ENCODE measurements at places on chromosomes 3 and 15. TPM values are rescaled to one million over a fixed set of nuclear protein-coding genes. Genes with fewer than 3 reads are reported as not detected.

DNA sequence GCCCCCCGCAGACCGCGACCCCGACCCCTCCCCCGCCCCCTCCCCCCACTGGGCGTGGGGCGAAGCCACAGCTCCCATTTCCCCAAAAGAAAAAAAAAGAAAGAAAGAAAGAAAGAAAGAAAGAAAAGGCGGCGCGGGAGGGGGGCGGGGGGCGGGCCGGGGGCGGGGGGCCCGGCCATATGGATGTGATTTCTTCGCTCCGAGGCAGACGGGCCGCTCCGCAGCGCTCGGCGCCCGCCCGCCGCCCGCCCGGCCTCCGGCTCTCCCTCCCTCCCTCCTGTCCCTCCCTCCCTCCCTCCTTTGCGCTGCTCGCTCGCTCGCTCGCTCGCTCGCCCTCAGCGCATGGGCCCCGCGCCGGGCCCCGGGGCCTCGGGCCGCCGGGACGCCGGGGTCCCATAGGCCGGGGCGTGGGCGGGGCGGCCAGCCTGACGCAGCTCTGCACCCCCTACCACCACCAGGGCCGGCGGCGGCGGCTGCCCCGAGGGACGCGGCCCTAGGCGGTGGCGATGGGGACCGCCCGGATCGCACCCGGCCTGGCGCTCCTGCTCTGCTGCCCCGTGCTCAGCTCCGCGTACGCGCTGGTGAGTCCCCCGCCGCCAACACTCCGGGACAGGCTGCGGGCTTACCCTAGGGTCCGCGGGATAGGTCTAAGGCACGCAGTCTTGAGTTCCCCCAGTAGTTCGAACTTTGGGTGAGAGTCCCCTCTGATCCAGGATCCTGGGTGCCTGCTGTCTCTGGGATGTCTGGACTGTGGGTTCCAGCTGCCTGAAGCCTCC, 5.7 kb downstream of the PTH1R start:
- H3K27me3 ChIP-seq: peaks cover 24% of the 10 kb centered on the region
- H3K36me3 ChIP-seq: no peaks in the 10 kb centered on the region
- H3K4me3 ChIP-seq: peak overlapping the region; percentile 34
- no peaks in the 10 kb centered on the region for H3K4me1 ChIP-seq
- H3K27ac ChIP-seq: no peak overlapping the region

DNA sequence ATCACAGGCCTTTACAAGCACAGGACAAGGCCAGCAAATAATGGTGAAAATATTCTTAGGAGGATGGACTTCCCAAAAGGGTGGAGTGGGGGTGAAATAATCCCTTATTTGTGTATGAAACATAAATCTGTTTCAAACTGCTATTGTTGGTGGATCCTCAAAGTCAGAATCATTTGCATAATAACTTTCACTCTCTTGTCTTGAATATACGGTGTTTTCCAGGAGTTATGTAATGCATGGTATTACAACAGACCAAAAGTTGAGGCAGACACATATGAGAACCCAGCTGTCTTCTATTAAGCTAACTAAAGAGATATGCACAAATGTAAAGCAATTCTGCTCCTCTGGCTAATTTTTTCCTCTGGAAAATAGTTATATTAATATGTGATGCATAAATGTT, 57.7 kb downstream of the PRTG start:
- H3K4me3 ChIP-seq: no peak overlapping the region
- DNase-seq: no peak
- no peak overlapping the region for H3K27ac ChIP-seq
- peaks cover 33% of the 10 kb centered on the region for H3K36me3 ChIP-seq
- no peaks in the 10 kb centered on the region for H3K27me3 ChIP-seq
- peaks cover 41% of the 10 kb centered on the region for H3K4me1 ChIP-seq

GRCh38 chr3:98688363-98688762, 74.8 kb upstream of the ST3GAL6 start:
- H3K4me1 ChIP-seq: no peaks in the 10 kb centered on the region
- H3K27ac ChIP-seq: no peak overlapping the region
- no peak for DNase-seq
- no peaks in the 10 kb centered on the region for H3K36me3 ChIP-seq

GRCh38 chr3:189966843-189967242, 153.9 kb downstream of the P3H2 start:
- H3K4me1 ChIP-seq: no peaks in the 10 kb centered on the region
- no peak overlapping the region for H3K4me3 ChIP-seq
- no peak overlapping the region for H3K27ac ChIP-seq
- H3K27me3 ChIP-seq: no peaks in the 10 kb centered on the region

- H3K27me3 ChIP-seq: no peaks in the 10 kb centered on the region
- no peak overlapping the region for H3K27ac ChIP-seq
- DNase-seq: peak; percentile 62
- H3K4me3 ChIP-seq: no peak overlapping the region
These were observed 81.2 kb upstream of the CDV3 start for GRCh38 chr3:133492159-133492741.

The SLC28A2 gene
- total RNA-seq: not detected

The TM6SF1 gene
- 4.1 TPM for total RNA-seq

DNA sequence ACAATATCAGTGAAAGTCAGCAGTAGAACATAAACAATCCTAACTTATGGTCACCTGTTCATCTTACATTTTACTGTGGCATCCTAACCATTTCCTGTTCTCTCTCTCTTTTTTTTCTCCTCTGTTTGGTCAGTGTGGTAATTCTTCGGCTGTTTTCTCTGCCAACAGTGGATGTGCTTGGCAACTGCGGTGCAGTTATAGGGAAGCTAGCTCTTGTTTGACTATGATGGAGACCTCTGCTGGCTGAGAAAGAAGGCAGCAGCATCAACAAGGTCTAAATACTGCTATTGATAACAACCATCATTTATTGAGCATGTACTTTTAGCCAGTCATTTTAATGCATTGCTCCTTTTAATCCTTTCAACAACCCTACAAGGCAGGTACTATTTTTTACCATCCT, 723 bp upstream of the DRD3 start:
- no peaks in the 10 kb centered on the region for H3K4me1 ChIP-seq
- H3K4me3 ChIP-seq: no peak overlapping the region
- DNase-seq: no peak
- no peaks in the 10 kb centered on the region for H3K36me3 ChIP-seq

GRCh38 chr3:136075811-136076210, 110.3 kb downstream of the PPP2R3A start:
- no peak overlapping the region for H3K27ac ChIP-seq
- no peak for DNase-seq
- no peaks in the 10 kb centered on the region for H3K27me3 ChIP-seq

DNA sequence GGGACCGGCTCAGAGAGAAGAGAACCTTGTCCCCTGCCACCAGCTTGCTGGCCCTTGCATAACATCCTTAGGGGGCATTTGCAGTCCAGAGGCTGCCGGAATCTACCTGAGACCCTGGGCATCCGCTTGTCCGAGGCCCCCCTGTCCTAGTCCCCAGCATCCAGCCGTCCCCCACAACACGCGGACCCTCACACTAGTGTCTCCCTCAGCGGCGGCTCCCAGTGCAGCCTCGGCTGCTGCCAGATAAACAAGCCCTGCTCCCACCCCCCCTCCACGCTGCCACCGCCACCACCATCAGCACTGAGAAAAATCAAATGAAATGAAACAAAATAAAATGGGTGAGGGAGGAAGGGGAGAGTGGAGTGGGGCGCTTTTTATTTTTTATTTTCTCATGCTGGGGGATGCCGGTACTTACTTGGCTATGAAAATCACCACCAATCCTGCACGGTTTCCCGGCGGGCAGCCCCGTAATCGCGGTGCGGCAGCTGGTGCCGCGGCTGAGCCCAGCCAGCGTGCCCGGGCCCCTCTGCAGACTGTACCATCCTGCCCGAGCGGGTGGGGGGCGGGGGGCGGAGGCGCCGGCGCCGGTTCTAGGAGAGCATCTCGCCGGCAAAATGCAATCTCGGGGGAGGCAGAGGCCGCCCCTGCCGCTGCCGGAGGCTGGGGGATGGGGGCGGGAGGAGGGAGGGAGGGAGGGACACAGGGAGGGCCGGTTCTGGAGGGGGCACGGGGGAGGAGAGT, at the start of gene ATP2B2:
ATP2B2 (minus strand) TSS at position 537 of the 741 bp plus-strand sequence. CDS start 56,043 bp downstream, outside the sequence.
- H3K4me3 ChIP-seq: no peak within 1 kb of the TSS
- no peaks in the 10 kb centered on the region for H3K36me3 ChIP-seq
- no peaks in the 10 kb centered on the region for H3K4me1 ChIP-seq
- H3K27me3 ChIP-seq: peaks cover 15% of the 10 kb centered on the region

- peak; percentile 20 for DNase-seq
- H3K36me3 ChIP-seq: no peaks in the 10 kb centered on the region
- H3K4me3 ChIP-seq: no peak overlapping the region
- H3K27me3 ChIP-seq: no peaks in the 10 kb centered on the region
- no peak overlapping the region for H3K27ac ChIP-seq
These were observed 98.8 kb downstream of the ZNF621 start for GRCh38 chr3:40623567-40623966.

- DNase-seq: no peak
- peak overlapping the region; percentile 16 for H3K27ac ChIP-seq
- H3K36me3 ChIP-seq: no peaks in the 10 kb centered on the region
- H3K4me1 ChIP-seq: peaks cover 18% of the 10 kb centered on the region
These were observed 121.5 kb downstream of the POLR2M start for GRCh38 chr15:57827971-57828370.

- no peak overlapping the region for H3K4me3 ChIP-seq
- H3K36me3 ChIP-seq: no peaks in the 10 kb centered on the region
- no peak for DNase-seq
- H3K4me1 ChIP-seq: peaks cover 7% of the 10 kb centered on the region
These were observed 78.3 kb upstream of the ZPLD1 start for GRCh38 chr3:102356506-102356905.

The SLC2A2 gene
- total RNA-seq: not detected

- peak within 1 kb of the TSS; percentile 97 for H3K4me3 ChIP-seq
- peak within 1 kb of the TSS; percentile 37 for H3K27ac ChIP-seq
- peaks cover 35% of the 10 kb centered on the region for H3K36me3 ChIP-seq
- H3K4me1 ChIP-seq: peaks cover 14% of the 10 kb centered on the region
- no peaks in the 10 kb centered on the region for H3K27me3 ChIP-seq
These were observed at the start of gene ALAS1 for GRCh38 chr3:52197842-52198625. ALAS1 (plus strand) TSS chr3:52198160; CDS start chr3:52199242, 1,082 bp downstream.
